ENCODE measurements at places on chromosomes 4 and X.
A peak's percentile ranks its signal among the peaks of the same experiment; 100 is the strongest.

DNA sequence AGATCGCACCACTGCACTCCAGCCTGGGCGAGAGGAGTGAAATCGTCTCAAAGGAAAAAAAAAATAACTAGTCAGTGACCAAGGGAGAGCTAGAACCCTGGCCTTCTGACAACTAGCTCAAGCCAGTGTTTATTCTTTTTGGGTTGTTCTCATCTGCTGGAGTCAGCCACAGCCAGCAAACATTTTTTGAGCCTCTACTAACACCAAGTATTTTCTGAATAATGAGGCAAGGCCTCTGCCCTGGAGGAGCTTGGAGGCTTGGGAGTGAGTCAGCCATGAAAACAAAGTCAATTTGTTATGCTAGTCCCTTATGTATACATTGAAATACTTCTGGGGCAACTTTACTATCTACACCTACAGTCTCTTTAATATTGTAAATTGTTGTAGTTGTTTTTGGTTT is 46.5 kb downstream of the TMA16 start:
- no peak for DNase-seq

GRCh38 chr4:55447831-55448230 is 52.1 kb downstream of the TMEM165 start:
- DNase-seq: no peak

- no peak for DNase-seq
Observed at GRCh38 chrX:154719132-154719675, 31.7 kb downstream of the GAB3 start.

DNA sequence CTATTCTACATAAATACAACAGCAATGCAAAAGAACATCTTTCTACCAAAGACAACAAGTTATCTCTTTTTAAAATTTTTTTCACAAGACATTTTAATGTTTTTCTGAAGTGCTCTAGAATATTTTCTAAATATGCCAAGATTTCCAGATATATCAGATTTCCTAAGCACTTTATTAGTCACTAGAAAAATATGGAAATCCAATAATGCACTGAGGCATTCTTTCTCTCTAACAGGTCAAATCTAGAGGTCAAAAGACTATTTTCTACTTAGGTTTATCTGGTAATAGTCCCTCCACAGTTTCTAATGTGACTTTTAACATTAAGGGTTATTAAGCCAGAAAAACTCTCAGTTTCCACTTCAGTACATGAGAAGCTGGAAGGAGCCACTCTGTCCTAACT is 1041.2 kb upstream of the INTU start:
- no peak for DNase-seq

GRCh38 chrX:6667048-6667768 is 132.3 kb upstream of the VCX3A start:
- DNase-seq: peak; percentile 1

- no peak for DNase-seq
Observed at GRCh38 chr4:100823993-100824323, 306.1 kb upstream of the EMCN start.

DNA sequence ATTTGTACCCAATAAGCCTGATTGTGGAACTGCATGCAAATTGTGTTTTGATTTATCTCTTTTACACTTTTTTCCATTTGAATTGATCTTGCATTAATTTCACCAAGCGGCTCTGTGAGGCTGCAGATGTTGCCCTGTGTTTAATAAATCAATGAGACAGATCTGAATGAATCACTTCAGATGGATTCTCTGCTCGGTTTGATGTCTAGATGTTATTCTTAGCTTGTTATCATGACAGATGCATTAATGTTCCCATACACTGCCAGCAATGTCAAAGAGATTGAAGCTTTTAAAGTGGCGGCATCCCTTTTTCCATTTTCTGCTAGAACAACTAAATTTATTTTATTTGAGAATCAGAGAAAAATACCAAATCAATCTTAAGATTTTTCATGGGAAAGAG is 6.3 kb downstream of the DACH2 start:
- DNase-seq: no peak

- DNase-seq: no peak
Observed at GRCh38 chrX:154734061-154734781, 16.7 kb downstream of the GAB3 start.

DNA sequence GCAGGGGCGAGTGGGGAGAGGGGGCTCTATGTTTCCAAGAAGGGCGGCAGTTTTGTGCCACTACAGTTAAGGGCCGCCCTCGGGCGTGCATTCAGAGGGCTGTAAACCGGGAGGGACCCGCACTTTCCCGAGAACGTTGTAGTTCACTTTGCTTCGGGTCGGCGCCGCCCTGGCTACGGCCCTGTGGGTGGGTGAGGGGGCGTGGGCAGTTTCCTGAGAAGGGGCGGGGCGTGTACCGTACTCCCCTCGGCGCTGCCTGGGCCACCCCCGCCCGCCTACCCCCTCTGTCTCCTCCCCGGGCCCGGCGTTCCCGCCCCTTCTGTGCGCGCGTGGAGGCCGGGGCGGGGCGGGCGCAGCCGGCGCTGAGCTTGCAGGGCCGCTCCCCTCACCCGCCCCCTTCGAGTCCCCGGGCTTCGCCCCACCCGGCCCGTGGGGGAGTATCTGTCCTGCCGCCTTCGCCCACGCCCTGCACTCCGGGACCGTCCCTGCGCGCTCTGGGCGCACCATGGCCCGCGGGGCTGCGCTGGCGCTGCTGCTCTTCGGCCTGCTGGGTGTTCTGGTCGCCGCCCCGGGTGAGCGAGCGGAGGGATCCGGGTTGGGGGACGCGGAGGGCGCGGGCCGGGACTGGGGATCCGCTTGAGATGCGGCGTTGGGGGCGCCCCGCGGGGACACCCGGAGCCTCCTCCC is at the start of gene CD99:
Gene CD99, plus strand, starts transcription at position 440 of the 687 bp plus-strand sequence. Its CDS starts 66 bp downstream, at position 506.
- DNase-seq: peak; percentile 85

GRCh38 chr4:159655547-159655946 is 552.7 kb downstream of the RAPGEF2 start:
- DNase-seq: no peak

DNA sequence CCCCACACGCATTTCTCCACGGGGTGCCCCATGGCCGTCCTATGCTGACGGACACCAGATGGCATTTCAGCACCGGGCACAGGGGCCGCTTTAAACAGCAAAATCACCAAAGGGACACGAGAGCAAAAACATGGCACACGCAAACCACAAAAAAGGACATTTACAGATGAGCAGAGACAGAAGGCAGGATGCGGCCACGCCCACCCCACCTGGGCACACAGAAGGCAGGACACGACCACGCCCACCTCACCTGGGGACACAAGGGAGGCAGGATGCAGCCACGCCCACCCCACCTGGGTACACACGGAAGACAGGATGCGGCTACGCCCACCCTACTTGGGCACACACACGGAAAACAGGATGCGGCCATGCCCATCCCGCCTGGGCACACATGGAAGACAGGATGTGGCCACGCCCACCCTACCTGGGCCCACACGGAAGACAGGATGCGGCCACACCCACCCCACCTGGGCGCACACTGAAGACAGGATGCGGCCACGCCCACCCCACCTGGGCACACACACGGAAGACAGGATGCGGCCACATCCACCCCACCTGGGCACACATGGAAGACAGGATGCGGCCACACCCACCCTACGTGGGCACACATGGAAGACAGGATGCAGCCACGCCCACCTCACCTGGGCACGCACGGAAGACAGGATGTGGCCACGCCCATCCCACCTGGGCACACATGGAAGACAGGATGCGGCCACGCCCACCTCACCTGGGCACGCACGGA is 69.1 kb downstream of the FAM53A start:
- DNase-seq: no peak

DNA sequence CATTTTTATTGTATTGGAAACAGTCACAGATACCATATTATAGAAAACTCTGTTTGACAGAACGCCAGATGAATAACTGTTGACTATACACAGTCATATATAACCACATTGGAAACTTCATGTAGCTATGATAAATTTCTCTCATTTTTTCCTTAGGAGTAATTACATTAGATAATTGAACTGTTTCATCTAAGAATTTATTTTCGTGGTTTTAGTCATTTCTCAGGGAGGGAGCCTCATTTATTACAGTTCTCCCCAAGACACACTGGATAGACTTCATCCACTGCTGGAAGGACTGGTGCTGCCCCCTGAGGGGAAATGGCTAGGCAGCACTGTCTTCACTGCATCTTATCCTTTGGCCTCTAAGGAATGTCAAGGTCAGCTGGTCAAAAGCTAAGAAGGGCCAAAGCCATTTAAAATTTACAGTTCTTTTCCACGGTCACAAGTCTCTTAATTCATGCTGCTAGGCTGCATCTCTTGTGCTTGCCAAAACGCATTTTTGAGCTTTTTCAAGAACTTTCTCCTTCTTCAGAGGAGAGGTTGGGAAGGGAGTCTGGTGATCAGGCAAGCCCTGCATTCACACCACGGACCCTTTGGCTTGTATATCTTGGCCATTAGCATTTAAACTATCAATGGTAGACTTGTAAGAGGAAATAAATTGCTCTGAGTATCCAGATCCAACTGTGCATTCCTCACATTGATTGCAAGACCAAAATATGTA is 145.1 kb downstream of the CBR4 start:
- DNase-seq: no peak

GRCh38 chr4:88836216-88836615 is 138.6 kb upstream of the NAP1L5 start:
- no peak for DNase-seq

DNA sequence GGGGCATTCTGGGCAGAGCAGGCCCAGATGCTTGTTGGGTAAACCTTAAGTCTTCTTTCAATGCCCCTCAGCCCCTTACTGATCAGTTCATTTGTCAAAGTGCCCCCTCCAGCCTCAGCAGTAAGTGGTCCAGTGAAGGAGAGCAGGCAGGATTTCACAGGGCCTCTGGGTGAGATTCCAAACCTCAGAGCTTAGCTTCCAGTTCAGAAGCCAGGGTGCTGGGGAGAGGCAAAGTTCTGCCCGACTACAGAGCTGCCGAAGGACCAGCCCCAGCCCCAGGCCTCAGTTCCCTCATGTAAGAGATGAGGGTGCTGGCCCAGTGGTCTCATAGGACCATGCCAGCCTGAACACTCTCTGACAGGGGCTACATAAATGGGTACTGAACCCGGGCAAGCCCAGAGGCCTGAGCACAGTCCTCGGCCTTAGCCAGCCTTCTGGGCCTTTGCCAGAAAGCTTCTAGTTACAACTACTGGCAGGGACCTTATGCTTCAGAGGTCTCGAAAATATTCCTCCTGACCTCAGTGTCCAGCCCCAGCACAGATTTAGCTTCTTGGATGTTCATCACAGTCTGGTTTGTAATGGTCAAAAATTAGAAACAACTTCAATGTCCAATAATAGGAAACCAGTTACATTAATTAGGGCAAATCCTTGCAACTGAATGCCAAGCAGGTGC is 851 bp upstream of the RIPPLY1 start:
- no peak for DNase-seq

GRCh38 chr4:77174426-77174825 is 17.4 kb downstream of the CCNG2 start:
- DNase-seq: no peak

GRCh38 chrX:69318651-69319340 is 153.5 kb upstream of the PJA1 start:
- DNase-seq: no peak

GRCh38 chr4:7507381-7507780 is 72.7 kb upstream of the PSAPL1 start:
- DNase-seq: no peak

- DNase-seq: peak; percentile 30
Observed at GRCh38 chr4:140707325-140707724, 48.9 kb downstream of the TBC1D9 start.

DNA sequence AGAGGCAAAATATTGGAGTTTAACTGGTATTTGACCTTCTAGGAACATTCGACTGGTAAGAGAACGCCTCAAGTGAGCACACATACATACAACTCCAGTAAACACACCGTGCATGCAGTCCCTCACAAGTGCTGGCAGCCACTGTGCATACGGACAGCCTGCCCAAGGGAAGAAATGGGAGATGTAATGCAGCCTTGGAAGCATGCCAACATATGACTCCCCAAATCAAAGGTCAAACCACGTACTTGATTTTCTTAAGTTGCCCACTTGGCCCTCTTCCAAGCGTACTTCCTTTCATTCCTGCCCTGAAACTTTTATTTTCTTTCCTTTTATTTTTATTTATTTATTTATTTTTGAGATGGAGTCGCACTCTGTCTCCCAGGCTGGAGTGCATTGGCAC is 206.6 kb downstream of the SPRY1 start:
- no peak for DNase-seq

- DNase-seq: no peak
Observed at GRCh38 chr4:8846826-8847225, 24.8 kb downstream of the HMX1 start.

GRCh38 chrX:627510-627981 is 3.0 kb upstream of the SHOX start:
- no peak for DNase-seq
